ENCODE measurements at places on chromosomes 7 and 10.

DNA sequence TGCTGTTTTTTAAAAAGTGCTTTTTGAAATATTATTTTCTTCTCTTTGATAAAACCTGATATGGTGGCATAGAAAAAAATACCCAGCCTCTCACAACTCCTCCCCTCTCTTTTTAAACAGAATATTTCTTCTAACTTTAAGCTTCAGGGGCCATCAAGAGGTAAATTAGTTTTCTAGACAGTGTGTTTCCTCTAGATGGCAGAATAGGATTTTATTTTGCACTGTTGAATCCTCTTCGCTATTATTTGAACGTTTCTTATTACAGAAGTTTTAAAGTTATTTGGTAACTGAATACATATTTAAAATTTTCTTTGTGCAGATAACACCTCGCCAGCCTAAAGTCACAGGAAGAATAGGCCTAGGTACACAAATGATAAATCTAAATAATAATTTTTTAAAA, 30.3 kb downstream of the ARL5B start:
- peak; percentile 31 for DNase-seq

GRCh38 chr7:141456711-141457110, 94.5 kb upstream of the AGK start:
- no peak for DNase-seq

GRCh38 chr10:85761906-85762445, 604.6 kb downstream of the GRID1 start:
- DNase-seq = no peak

GRCh38 chr10:69176823-69177222, 3.2 kb upstream of the SUPV3L1 start:
- no peak for DNase-seq

DNA sequence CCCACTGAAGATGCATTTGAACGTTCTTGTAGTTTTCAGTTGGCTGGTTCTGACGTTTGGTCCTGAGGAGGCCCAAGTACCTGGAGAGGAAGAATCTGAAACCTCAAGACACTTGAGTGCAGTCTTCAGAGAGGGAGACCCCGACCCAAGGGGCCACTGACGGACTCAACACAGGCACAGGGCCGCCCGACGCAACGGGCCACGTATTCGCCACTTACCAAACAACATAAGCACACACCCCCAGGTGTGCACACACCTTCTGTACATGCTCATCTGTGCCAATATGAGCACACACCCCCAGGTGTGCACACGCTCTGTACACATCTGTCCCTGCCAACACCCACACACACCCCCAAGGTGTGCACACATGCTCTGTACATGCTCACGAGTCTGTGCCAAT, 68.5 kb downstream of the DIP2C start:
- DNase-seq = no peak

- no peak for DNase-seq
Observed at GRCh38 chr7:41529831-41530230, 173.1 kb downstream of the INHBA start.

DNA sequence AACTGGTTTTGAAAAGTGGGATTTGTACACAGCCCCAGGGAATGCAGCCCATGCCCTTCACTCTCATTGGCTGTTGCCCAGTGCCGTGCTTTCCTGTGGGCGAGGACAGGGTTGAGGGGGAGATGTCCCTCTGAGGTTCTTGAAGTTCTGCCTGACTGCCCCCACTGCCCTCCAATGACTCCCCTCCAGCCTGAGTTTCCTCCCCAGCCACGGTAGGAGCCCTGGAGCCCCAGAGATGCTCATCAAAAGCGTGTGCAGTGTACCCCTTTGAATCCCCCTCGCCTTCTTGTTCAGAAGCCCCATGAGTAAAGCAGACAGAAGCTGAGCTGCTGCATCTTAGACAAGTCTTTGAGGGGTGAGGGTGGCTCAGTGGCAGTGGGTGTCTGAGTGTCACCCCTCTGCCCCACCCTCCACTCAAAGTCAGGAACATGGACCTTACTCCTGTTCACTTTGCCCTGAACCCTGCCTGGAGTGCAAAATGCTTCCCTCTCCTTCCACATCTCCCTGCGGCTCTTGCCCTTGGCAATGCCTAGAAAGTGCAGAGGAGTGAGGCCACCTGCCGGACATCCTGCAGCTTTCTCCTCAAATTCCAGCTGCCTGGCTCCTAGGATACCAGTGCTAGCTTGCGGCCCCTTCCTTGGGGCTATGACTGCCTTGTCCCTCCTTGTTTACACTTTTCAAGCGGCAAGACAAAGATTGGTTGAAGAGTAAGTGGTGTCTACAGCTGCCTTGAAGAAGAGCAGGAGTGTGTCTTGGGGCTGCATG, 19.9 kb downstream of the FAM241B start:
- no peak for DNase-seq

DNA sequence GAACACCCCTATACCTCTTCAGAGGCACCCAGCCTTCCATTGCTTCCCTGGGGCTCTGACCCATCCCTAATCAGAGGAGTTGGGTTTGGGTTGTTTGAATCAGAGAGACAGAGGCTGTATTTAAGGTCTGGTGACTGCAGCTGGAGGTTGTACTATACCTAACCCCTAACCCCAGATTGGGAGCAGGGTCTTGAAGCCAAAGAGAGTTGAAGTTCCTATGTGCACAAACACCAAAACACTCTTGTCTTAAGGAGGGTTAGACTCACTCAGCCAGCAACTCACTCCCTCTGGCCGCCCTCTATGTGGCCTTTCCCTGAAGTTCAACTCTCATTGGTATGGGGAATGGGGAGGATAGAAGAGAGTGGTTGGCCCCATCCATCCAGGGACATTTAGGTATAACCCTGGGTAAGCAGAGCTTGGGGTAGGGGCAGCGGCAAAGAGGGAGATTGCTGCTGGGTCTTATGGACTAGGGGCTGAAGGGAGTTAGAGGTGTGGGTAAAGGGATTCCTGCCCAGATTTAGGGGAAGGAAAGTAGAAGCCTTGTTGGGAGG, 80.0 kb downstream of the PAX2 start:
- no peak for DNase-seq

DNA sequence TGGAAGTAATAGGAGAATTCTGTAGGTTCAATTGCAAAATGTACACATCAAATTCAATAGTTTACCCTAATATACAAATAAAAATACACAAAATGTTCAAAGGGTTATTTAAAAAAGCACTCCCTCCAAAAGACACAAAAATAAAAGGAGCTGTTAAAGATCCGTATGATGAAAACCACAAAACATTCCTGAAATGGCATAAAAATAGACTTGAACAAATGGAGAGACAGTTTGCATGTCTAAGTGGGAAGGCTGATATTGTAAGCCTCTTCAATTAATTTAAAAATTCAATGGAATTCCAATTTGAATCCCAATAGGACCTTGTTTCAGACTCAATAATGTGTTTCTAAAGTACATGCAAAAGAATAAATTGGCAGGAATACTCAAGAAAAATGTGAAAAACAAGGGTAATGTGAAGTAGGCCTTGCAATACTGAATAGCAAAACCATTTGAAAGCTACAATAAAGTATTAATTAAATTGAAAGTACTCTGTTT, 38.0 kb upstream of the INSYN2A start:
- no peak for DNase-seq

GRCh38 chr10:72889391-72889831, 4.1 kb upstream of the OIT3 start:
- DNase-seq = peak; percentile 36

DNA sequence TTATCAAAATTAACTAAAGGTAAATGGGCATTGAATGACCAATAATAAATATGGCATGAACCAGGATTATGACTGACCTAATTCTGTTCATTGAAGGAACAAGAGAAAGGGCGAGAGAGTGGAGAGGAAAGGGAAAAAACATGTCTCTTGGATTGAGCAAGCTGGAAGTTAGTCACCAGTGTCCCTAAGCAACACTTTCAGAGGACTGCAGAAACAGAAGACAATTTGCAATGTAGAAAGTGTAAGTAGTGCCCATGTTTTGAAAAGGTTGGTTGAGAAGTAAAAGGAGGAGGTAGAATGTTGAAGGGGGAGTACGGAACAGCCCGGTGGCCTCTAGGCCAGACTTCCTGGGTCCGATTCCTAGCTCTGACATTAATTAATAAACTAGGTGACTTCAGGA, 94.6 kb downstream of the FAS start:
- no peak for DNase-seq

GRCh38 chr10:101219139-101219945, 9.9 kb downstream of the LBX1 start:
- no peak for DNase-seq

DNA sequence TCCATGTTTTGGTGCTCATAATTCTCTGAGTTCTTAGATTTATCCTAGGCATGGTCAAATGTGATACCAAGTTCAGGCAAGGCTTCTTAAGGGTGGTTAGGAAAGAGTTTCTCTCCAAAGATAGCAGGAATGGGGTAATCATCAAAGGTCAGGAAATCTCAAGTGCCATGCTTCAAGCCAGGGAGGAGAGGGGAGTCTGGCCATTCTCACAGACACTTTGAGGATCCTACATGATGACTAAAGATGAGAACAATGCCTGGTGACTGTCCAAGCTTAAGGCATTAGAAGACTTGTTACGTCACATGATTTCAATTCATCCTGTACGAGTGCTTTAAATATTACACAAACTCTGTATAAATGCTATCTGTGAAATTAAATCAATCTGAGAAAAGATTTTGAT, 59.4 kb downstream of the POM121L12 start:
- DNase-seq = no peak

GRCh38 chr7:16978358-16979244, 96.8 kb upstream of the AGR3 start:
- peak; percentile 70 for DNase-seq

DNA sequence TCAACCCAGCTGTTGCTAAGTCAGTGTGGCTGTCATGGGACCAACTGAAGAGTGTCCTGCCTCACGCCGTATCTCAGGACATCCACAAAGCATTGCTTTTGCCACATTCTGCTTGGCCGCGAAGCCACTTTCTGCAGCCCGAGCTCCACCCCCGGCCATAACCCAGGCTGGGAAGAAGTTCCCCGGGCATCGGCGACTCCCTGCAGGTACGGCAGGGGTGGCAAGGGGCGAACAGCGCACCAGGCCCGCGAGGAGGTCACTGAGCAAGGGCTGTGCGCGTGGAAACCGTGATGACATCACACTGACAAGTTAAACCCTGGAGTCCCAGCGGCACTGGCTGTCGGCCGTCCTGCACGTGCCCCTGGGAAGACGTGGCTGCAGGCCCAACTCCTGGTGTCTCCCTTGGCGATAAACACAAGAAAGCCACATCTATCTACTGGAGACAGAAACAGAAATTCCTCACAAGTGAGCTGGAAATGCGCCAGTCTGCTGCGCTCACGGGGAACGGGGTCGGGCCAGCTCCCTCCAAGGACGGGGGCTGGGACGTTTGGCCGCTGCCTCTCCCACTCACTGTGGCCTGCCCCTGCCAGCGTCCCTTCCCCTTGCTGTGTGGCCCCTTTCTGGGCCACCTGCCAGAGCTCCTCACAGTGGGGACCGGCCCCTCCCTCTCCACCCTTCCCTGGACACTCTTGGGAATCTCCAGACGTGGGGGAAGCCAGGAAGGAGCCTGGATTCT, 326.3 kb downstream of the DNAJB6 start:
- DNase-seq = no peak

GRCh38 chr7:27000496-27000895, 95.3 kb downstream of the HOXA1 start:
- DNase-seq = no peak
